Urinary bladder (tissue), 4 donors: ENCODE measurements at places on chromosomes 16 and 17. TPM values are rescaled to one million over a fixed set of nuclear protein-coding genes. Genes with fewer than 3 reads are reported as not detected.

Gene CBFA2T3
- total RNA-seq: 1.5 TPM

DNA sequence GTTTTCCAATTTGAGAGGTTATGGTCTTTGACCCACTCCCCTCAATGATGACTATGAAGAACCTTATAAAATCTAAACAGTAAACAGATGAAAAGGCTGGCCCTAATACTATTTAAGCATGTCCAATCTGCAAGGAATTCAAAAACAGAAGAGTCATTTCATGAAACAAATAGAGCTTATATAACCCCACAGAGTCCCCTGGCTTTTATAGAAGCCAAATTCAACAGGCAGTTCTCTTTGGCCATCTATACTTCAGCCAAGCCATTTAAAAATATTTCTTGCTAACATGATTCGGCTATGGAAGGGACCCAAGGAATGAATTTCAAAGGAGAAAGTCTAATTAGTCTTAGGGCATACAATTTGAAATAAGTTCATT is 43.4 kb downstream of the SPOP start:
- DNase-seq: no peak

DNA sequence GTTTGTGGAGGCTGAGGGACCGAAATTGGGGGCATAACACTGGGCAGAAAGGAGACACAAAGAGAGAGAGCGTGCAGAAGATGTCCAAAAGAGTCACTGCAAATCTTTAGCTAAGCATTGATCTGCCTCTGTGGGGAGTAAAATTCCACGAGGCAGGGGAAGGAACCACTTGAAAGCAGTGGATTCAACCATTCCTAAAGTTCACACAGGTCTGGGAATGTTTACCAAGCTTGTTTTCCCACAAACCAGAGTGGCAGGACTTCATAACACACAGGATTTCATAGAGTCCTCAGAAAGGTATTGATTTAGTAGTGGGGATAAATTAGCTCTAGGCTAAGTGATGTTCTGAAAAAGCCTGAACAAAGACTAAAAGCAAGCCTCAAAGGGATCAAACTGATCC is 66.1 kb upstream of the RPL38 start:
- DNase-seq: no peak

Gene CNTROB
- 23.8 TPM for total RNA-seq

- DNase-seq: peak; percentile 72
Observed at GRCh38 chr17:55606488-55606815, 95.2 kb upstream of the SMIM36 start.

Gene KRTAP4-3
- not detected for total RNA-seq

Gene CEP295NL
- 4.8 TPM for total RNA-seq

GRCh38 chr17:74833501-74834377 is 25.9 kb downstream of the GRIN2C start:
- no peak for DNase-seq

DNA sequence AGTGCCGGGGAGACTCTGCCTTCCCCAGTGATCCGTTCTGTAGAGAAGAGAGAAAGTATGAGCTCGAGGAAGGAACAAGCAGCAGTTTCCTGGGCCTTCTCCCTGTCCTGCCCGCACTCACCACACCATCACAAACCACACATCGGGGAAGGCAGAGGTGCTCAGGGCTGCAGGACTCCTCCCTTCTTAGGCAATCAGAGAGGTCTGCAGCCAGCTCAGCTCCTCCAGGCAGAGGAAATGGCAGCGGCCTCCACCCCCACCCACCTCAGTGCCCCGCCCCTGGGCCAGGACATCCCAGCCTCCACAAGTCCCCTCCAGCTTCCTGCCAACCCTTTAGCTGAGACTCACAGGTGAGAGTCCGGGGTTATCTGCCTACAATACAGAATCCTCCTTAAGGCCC is 2.0 kb downstream of the ZNF319 start:
- DNase-seq: no peak

DNA sequence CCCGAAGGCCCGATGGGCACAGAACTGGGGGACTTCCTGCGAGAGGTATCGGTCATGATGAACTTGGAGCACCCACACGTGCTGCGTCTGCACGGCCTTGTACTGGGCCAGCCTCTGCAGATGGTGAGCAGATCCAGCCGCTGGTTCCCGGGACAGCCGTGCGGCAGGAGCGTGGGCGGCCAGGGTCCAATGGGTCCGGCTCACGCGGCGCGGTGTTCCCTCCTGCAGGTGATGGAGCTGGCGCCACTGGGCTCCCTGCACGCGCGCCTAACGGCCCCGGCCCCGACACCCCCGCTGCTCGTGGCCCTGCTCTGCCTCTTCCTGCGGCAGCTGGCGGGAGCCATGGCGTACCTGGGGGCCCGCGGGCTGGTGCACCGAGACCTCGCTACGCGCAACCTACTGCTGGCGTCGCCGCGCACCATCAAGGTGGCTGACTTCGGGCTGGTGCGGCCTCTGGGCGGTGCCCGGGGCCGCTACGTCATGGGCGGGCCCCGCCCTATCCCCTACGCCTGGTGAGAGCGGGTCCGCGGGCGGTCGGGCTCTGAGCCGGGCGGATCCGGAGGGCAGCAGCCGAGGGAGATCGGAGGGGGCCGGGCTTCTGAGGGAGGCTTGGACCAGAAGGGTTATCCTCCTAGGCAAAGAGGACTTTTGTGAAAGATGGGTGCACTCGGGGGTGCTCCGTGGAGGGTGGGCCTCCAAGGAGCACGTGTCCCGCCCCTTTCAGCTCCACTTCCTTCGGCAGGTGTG is 3.0 kb downstream of the TNK1 start:
- DNase-seq: no peak

Gene GGT6
- 13.0 TPM for total RNA-seq

- DNase-seq: no peak
Observed at GRCh38 chr17:1645207-1646171, at the start of gene SCARF1. TSS of gene SCARF1 (minus strand) at chr17:1645732. CDS start at chr17:1645697, 35 bp downstream.

- no peak for DNase-seq
Observed at GRCh38 chr16:24257958-24258357, 1.8 kb downstream of the CACNG3 start.

DNA sequence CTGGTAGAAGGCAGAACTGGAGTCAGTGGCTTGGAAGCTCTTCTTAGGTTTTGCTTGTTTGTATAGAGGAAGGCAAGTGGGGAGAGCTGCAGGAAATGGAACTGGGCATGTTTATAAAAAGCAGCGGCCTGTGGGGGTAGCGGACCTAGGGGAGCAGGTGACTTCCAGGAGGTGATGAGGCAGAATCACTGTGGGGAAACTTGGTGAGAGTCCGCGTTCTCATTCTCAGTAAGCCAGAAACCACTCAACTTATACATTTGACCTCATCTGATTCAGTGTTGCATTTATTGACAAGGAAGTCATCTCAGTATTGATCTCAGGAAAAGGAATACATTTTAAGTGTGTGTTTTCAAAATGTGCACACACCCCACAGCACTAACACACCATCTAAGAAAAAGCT is 299.8 kb downstream of the CNTNAP4 start:
- DNase-seq: no peak

Gene GNGT2
- 0.42 TPM for total RNA-seq

DNA sequence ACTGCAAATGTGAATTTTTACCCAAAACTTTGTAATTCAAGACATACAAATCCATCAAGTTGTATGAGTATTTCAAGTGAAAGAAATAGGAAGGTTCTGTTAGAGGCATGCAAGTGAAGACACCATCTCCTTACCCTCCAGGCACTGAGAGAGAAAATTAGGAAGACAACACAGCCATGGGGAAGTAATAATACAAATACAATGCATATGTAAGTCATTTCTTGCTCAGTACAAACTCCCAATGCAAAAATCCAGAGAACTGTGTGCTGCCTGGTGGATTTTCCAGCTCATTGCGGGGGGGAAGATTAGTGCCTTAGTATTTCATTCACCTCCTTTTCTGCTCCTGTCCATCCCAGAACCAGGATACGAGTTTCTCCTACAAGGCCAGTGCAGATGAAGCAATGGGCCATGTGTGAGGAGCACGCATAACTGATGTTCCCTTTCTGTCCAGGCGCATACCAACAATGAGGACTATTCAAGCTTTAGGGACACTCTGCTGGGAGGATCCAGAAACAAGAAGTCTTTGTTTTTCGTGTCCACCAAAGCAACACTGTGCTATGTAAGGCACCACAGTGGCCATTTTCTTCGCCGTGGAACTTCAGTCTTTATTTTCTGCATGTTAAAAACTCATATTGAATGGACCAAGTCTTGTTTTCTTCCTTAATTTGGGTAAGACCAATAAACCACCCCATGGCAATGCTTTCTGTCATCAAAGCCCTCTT is 143.7 kb upstream of the RCVRN start:
- DNase-seq: no peak

DNA sequence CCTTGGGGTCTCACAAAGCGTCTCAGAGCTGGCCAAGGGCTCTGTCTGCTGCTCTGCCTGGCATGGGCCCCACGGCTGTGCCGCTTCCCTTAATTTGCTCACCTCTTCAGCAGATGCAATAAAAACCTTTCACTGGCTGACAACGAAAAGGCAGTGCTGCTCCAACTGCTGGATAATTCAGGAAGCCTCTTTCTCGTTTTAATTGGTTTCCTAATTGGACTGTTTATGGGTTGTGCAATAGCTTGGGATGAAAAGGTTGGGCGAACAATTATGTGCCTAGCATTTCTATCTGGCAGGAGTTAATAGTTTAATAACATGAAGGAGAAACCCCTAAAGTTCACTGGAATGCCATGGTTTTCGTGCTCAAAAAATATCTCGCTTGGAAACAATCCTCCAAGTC is 234.1 kb upstream of the IRX5 start:
- DNase-seq: no peak

DNA sequence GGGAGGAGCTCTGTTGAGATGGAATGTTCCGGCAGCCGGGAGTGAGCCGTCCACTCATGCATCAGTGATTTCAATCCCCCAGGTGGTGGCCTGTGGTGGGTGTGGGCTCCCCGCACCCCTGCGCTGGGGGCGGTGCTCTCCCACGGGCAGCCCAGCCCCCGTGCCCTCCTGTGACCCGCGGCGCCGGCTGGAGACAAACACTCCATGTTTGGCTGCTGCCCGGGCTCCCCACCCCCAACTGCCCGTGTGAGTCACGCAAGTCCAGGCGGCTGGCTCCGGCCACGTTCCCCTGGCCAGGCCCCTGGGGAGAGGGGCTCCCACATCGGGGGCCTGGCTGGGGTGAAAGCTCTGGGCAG is 29.4 kb downstream of the CACNA1H start:
- no peak for DNase-seq

Gene IGFALS
- total RNA-seq: 0.11 TPM
